M059J (cell line): ENCODE measurements at places on chromosomes 2 and 18.

GRCh38 chr18:77079954-77080682, 52.5 kb downstream of the MBP start:
- DNase-seq: no peak

GRCh38 chr18:44708451-44709083, 27.9 kb downstream of the SETBP1 start:
- no peak for DNase-seq

GRCh38 chr2:73037947-73038585, 33.4 kb downstream of the SFXN5 start:
- DNase-seq: no peak

DNA sequence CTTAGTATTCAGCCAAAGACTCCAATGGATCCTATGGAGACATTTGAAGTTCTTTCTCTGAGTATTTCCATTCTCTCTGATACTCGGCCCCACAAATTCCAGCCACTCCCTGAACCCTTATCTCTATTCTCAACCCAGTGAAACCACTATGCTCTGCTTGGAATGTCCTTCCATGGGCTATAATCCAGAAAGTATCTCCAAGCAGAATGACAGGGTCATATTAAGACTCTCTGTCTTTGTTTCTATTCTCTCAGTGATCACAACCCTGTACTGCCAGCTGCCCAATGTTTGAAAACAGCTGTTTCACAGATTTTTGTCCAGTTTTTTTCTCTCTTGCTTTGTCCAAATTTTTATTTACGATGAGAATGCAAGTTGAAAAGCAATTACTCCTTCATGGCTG, 21.9 kb downstream of the CHMP3 start:
- no peak for DNase-seq

GRCh38 chr2:6211236-6211635, 519.1 kb downstream of the SOX11 start:
- DNase-seq: no peak

GRCh38 chr2:80169811-80170594, 134.5 kb downstream of the LRRTM1 start:
- no peak for DNase-seq

DNA sequence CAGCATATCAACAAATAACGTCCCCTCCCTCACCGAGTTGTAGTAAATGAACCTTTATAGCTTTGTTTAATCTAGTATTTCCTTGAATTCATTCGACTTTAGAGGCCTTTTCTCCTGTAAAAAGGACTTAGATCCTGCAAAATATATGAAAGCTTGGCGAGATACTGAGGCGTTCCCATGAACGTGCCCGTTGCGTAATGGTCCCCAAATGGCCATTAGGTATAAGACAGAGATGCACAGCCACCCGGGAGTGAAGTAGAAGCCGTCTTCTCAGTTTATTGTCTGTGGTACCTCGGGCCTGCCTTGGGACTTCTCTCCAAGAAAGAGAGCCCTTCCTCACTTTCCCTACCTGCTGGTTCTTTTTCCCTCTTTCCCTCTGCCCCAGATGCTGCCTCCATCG, 310.6 kb downstream of the CELF4 start:
- DNase-seq: no peak

- peak; percentile 40 for DNase-seq
Observed at GRCh38 chr2:199484927-199485326, 27.2 kb upstream of the SATB2 start.

DNA sequence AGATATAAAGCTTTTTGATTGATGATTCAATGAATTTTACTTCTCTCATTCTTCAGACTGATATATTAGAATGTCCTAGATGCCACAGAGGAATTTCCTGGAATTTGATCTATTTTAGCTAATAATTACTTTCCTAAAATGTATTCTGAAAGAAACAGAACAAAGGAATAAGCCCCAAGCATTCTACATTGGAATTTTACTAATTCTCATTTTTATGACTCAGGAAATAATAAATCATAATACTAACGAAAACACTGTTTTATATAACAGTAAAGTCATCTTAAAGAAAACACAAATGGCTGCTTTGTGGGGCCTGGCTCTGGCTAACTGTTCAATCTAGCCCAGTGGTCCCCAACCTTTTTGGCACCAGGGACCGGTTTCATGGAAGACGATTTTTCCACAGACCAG, 68.6 kb upstream of the LPIN2 start:
- DNase-seq: no peak

DNA sequence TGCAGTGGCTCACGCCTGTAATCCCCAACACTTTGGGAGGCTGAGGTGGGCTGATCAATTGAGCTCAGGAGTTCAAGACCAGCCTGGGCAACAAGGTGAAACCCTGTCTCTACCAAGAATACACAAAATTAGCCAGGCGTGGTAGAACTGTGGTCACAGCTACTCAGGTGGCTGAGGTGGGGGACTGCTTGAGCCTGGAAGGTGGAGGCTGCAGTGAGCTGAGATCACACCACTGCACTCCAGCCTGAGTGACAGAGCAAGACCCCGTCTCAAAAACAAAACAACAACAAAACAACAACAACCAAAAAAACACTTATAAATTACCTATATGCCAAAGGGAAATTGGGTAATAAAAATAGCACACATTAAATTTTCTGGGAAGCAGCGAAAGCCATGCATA, 141.6 kb downstream of the HDAC4 start:
- DNase-seq: no peak

DNA sequence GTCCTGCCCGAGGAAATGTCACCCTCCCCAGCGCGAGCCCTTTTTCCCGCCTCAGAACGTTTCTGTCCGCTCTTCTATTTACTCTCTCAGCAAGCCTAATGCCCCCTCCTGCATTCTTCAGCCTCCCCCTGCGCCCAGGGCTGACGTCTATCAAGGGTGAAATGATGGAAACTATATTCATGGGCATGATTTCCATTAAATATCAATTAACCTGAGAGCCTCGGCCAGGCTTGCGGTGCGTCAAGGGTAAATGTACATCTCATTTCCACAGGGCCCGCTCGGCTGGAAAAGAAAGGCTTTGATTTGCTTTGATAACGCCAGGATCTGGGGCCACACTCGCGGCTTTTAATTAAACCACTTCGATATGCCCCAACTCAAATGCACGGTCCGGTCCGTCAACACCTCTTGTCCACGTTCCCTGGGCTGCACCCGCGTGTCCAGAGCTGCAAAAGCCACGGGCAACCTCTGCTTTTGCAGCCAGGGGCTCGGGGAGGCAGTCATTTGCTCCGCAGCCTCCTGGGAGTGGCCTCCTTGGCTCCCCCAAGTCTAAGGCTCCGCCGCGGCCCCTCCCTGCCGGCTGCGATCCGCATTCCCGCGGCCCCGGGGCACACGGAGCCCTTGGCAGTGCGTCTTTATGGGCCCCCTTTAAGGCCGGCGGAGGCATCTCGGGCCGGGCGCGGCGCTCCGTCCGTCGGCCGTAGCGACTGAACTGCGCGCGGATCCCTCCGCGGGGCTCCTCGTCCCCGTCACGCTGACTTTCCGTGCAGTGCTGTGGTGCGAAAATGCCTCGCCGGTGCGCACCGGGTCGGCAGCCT, at the start of gene HOXD8:
TSS of gene HOXD8 (plus strand) at position 724 of the 815 bp plus-strand sequence. CDS start 662 bp downstream, outside the sequence.
- DNase-seq: peak; percentile 27
